Activated effector memory CD4-positive, alpha-beta T cell treated with anti-CD3 and anti-CD28 coated beads, Interleukin-2, amount 50 U/mL, for 16 hours (primary cell): ENCODE measurements at places on chromosomes 12 and 14.

- no peak for DNase-seq
These were observed 159.8 kb downstream of the RPAP3 start for GRCh38 chr12:47545938-47546609.

DNA sequence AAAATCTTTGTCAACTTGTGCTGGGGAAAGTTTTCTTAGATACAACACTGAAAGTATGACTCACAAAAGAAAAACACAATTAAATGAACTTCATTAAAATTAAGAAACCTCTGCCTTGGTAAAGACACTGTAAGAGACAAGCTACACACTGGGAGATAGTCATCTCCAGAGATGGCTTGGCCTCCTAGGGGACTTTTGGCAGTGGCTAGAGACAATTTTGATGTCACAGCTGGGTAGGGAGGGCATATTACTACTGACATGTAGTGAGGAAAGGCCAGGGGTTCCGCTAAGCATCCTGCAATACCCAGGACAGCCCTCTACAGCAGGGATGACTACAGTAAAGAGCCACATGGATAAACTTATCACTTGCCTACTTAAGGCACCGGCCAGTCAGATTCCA, 8.7 kb upstream of the RNASE4 start:
- DNase-seq = no peak

DNA sequence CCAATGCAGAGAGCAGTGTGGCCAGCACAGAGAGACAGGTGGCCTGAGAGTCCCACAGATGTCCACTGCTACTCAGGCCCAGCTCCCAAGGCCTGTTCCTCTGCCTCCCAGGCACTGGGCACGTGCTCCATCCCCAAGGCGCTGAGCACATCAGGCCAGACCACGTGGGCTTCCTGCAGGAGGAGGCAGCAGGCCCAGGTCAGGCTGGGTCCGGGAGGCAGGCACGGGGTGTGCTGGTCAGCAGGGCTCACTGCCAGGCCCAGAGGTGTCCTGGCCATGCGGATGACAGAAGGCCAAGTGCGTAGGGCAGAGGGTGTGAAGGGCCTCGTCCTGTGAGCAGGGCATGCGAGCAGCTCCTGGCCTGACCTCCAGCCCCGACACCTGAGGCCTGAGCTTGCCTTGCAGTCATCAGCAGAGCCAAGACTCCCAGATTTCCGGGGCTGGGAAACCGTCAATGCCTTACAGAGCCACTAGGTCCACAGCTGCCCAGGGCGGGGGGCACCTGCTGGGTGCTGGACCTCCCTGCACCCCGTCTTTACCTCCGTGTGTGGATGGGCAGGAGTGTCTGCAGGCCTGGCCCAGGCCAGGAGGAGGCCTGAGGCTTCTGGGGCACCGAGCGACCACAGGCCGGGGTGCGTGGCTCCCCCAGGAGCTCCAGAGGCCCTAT, 14.9 kb downstream of the TRMT61A start:
- no peak for DNase-seq

- no peak for DNase-seq
These were observed 161.7 kb downstream of the ALX1 start for GRCh38 chr12:85441741-85442140.

DNA sequence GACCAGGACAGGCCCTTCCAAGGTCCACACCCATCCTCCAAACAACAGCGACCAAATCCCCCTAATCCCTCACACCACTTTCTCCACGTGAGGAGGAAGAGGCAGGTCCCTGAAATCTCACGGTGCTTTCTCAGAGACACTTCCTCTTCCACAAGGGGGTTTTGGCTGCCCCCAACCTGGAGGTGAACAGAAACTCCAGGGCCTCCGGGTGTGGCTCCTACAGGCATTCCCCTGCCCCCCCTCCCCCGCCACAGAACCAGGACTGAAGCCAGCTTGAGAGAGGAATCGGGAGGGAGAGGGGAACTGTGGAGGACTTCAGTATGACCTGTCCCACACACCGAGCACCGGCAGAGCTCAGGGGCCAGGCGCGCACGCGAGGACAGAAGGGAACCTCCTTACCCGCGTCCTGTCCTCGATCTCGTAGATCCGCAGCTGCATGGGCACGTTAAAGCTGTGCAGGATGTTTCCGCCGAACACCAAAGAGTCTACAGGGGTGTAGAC, 60.2 kb downstream of the KDM2B start:
- DNase-seq = no peak

DNA sequence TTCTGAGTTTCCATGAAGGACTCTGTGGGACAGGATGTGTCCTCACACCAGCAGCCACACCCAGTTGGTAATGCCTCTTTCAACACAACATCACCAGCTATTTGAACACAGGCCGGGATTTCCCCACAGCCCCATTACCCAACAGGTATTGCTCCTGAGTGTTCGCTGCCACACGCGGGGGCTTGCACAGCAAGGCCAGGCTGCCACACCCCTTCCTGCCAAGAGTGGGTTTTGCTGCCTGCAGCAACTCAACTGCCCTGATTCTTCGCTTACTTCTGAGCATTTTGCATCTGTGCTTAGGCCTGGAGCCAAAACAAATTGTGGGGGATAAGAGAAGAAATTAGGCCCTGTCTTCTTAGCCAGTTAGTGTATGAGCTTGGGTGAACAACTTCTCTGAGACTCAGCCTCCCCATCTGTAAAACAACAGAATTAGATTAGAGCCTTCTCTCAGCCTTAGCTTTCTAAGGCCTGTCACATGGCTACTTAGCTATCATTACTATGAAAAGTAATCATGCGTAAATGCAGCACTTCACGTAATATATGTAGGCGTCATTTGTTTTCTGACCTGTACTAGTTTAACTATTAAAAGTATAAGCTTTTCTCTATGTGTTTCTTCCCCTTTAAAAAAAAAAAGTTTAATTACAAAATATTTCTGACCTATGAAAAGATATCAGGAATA, 20.0 kb downstream of the CKAP4 start:
- DNase-seq = peak; percentile 80

DNA sequence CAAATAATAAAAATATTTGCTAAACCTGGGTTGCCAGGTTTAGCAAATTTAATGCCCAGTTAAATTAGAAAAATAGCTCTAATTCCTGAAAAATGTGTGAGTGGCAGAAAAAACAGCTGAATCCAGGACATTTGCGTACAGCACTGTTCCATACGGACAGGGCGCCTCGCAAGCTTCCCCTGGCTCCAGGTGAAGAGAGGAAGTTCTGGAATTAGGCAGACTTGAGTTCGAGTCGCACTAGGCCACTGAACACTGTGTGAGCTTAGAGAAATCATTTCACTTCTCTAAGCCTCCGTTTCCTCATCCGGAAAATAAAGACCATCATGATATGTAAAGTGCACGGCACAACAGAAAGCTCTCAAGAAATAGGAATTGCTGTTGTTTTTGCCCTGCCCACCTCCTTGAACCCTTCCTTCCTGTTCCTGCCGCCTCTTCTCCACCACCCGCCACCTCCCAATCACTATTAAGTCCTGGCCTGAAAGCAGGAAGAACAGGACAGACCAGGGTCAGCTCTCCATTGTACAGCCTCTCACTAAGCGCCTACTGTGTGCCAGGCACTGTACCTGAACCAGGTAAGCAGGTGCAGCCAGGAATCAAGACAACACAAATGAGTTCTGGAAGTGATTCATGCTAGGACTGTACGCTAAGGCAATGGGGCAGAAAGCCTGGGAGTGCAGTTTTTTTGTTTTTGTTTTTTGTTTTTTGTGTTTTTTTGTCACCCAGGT, 763 bp upstream of the PHETA1 start:
- DNase-seq = no peak

DNA sequence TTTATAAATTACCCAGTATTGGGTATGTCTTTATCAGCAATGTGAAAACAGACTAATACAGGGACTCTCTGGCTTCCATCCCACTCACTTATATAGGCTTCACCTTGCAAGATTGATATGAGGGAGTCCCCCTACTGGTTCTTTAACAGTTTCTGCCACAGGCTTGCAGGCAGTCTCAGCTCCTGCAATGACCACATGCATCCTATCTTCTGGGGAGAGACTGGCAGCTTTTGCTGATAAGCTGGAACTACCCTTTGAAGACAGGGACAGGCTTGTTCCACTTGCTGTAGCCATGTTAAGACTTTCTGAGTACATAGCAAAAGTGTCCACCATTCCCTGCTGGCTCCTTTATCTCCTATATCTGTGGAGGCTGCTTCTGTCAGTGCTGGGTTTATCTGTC, 531.7 kb upstream of the FLRT2 start:
- no peak for DNase-seq

DNA sequence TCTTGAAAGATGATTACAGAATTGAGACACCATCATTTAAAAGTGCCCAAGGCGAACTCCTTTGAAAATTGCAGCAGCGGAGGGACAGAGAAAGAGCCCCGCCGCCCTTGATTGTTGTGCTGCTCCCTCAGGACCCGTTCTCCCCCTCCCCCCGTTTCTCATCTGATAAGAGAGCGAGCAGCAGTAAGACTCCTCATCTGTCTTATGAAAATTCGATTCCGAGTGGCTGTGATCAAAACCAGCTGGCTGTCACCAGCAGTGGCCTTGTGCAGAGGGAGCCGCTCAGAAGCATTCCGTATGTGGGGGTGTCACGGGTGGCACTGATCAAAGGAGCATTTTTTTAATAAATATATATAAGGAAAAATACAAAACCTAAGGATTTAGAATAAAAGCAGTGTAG, 78.0 kb upstream of the GPATCH2L start:
- no peak for DNase-seq

DNA sequence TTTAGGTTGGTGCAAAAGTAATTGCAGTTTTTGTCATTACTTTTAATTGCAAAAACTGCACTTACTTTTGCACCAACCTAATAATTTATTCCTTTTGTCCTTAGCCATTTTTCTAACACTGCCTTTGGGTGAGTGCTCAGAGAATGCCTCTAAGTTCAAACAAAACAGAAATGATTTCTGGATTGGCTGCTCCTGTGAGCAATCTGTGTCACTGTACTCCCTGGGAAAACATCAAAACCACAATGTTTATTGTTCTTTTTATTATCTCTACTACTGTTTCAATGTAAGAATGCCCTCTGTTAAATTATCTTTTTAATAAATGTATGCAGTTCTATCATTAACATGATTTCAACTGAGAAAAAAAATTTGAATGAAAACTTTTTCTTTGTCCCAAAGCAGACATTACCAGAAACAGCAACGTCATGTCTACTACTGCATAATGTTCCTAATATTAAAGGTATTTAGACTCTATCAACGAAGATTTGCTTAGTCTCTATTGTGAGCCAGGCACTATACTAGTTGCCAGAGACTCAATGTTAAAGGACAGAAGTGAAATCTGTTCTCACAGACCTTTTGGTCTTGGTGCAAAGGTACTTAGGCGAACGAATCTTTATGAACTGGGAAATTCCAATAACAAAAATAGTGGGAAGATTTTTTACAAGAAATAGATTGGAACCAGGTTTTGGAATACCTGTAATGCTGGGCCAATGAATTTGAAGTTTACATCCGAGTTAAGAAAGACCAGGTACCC, 6.2 kb downstream of the SLC41A2 start:
- DNase-seq = no peak

- DNase-seq = no peak
These were observed 26.0 kb downstream of the XRCC3 start for GRCh38 chr14:103688906-103689902.

- no peak for DNase-seq
These were observed 346.2 kb upstream of the PRICKLE1 start for GRCh38 chr12:42935756-42936155.

DNA sequence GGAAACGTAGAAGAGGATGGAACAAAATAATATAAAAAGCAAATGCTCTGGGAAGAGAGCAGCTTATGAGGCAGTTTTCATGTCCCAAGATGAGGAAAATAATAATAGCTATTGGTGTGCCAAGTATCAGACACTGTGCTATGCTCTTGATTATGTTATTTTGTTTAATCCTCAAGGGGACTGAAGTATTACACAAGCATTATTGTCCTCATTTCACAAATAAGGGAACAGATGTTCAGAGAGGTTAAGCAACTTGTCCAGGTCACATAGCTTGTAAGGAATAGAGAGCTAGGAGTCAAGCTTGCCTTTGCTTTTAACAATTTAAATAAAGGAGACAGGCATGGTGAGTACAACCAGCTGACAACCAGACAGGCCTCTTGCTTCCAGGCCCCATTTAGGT, 26.9 kb upstream of the LTBP2 start:
- no peak for DNase-seq

- no peak for DNase-seq
These were observed 310.5 kb downstream of the ETNK1 start for GRCh38 chr12:22935501-22935900.

- DNase-seq = no peak
These were observed 191.8 kb downstream of the MSRB3 start for GRCh38 chr12:65470256-65470655.

DNA sequence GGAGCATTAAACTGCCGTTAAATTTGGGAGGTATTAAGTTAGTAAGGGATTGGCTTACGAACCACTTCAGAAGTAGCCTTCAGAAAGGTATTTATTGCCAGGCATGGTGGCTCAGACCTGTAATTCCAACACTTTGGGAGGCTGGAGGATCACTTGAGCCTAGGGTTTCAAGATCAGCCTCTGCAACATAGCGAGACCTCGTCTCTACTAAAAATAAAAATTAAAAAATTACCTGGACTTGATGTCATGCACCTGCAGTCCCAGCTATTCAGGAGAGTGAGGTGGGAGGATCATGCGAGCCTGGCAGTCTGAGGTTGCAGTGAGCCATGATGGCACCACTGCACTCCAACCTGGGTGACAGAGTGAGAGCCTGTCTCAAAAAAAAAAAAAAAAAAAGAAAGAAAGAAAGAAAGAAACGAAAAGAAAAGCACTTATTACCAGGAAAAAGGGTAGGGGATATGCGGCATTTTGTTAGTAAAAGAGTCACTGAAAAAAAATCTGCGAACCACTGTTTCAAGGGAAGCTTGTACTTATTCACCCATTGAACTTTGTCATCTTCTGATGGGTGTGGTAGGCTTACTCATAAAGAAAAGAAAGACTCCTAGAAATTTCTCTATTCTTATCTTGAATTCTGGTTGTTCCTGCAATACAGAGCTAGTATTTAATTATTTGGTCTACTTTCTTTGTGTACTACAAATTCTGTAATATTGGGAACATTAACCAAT, 33.6 kb upstream of the PLEKHA5 start:
- no peak for DNase-seq

- DNase-seq = peak; percentile 91
These were observed 11.7 kb downstream of the HDAC7 start for GRCh38 chr12:47808050-47808449.

DNA sequence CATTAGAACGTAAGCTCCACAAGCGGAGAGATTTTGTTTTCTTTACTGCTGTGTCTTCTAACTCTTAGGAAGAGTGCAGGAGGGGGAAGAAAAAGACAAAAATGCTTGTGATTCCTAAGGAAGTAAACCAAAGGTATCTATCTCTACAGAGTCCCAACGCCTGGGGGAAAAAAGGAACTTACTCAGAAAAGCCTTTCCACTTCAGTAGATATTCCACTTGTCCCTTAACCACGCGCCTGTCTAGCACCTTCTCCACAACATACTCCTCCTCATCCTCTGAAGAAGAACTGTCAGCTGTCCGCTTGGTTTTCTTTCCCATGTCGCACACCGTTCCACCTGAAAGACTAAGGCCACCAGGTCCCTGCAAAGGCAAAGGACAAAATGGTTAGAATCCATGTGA, 22.6 kb downstream of the CBX5 start:
- DNase-seq = no peak
